Activated naive CD4-positive, alpha-beta T cell treated with anti-CD3 and anti-CD28 coated beads, Interleukin-2, amount 10 ng/mL, durations not matched to agents 5 hours and 36 hours (primary cell): ENCODE measurements at places on chromosomes 1 and 21. TPM values are rescaled to one million over a fixed set of nuclear protein-coding genes. Genes with fewer than 3 reads are reported as not detected.

The TRIM67 gene
- not detected for total RNA-seq

The AMIGO1 gene
- 7.0 TPM for total RNA-seq

The PCP4 gene
- total RNA-seq, result not detected

The F5 gene
- 9.4 TPM for total RNA-seq
